Neural progenitor cell (in vitro differentiated cells): ENCODE measurements at places on chromosomes 7 and 10.
A peak's percentile ranks its signal among the peaks of the same experiment; 100 is the strongest.

- no peak for DNase-seq
Measured at GRCh38 chr7:155594163-155594732, 47.9 kb upstream of the CNPY1 start.

DNA sequence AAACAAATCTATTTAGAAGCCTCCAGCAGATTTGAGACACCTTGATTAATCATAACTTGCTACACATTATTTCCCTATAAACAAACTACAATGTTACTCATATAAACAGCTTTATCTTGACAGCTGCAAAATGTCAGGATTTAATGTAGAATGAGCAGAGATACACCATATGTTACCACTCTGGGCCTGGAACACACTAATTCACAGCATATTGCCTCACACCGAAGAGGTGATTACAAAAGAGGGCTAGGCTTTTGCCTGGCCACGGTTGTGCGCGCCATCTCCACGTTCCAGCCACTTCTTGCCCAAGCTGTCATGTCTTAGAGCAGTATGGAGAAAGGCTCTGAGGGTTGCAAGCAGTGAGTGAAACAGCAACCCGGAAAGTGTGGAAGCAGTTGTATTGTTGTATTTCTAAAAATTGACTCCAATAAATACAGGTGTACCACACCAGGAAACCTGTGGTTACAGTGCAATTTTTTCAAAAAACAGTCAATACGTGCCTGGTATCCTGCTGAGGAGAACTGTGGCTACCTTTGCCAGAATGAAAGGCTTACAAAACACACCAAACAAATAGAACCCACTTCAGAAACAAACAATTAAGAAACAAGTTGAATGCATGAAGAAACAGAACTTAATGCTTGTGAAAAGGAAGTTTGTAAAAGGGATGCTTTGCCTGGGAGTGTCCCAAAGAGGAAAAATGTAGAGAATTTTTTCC lies 498.1 kb downstream of the PLXNA4 start:
- no peak for DNase-seq

GRCh38 chr7:19375976-19376375 lies 230.8 kb upstream of the FERD3L start:
- DNase-seq = no peak

GRCh38 chr10:124621637-124622036 lies 122.5 kb downstream of the FAM53B start:
- DNase-seq = no peak

DNA sequence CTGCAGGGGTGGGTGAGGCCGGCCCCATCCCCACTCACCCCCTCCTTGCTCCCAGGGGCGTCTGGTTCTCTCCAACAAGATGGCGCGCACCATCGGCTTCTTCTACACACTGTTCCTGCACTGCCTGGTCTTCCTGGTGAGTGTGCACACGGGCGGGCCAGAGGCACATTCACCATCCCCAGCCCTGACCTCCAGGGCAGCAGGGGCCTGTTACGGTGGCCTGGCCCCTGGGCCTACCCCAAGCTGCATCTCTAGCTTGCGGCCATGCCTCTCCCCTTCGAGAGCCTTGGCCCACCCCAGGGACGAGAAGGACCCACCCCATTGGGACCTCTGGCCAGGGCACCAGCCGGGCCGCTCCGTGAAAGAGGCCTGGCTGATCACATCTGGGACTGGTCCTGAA lies 4.9 kb upstream of the SH2B2 start:
- no peak for DNase-seq

- DNase-seq = no peak
Measured at GRCh38 chr7:155470686-155471638, 13.0 kb downstream of the EN2 start.

- DNase-seq = no peak
Measured at GRCh38 chr7:127995881-127996215, 35.4 kb downstream of the LRRC4 start.

GRCh38 chr10:4693967-4694366 lies 132.0 kb upstream of the AKR1E2 start:
- DNase-seq = no peak

DNA sequence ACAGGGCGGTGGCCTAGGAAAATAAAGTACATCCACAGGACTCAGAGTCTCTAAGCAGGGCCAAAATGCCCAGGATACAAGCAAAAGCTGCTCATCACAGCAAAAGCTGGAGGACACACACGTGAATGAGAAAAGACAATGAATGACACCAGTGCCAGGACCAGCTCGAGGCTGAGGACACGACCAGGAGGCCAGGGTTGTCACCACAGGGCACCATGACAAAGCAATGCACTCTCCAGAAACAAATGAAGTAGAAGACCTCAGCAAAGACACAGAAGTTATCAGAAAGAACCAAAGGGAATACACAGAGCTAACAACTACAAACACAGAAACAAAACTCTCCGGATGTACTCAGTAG lies 92.1 kb downstream of the FOXL3 start:
- DNase-seq = no peak

GRCh38 chr10:12819071-12819470 lies 182.4 kb downstream of the CCDC3 start:
- DNase-seq = peak; percentile 37

- no peak for DNase-seq
Measured at GRCh38 chr10:3904419-3904960, 119.5 kb upstream of the KLF6 start.

DNA sequence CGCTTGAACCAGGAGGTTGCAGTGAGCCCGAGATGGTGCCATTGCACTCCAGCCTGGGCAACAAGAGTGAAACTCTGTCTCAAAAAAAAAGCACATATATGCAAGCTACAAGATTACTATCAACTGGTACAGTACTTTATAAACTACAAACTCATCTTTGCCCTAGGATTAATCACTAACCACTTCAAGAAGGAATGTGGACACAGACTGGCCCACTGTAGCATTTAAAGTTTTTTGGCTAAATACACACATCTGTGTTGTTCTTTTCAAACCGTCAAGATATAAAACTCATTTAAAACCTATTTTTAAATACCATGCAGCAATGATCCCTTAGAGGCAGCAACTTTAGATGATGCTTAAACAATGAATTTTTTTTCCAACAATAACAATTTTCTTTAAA lies 205.4 kb downstream of the IMMP2L start:
- DNase-seq = no peak

GRCh38 chr7:152760854-152761748 lies 1.5 kb downstream of the ACTR3B start:
- DNase-seq = no peak

DNA sequence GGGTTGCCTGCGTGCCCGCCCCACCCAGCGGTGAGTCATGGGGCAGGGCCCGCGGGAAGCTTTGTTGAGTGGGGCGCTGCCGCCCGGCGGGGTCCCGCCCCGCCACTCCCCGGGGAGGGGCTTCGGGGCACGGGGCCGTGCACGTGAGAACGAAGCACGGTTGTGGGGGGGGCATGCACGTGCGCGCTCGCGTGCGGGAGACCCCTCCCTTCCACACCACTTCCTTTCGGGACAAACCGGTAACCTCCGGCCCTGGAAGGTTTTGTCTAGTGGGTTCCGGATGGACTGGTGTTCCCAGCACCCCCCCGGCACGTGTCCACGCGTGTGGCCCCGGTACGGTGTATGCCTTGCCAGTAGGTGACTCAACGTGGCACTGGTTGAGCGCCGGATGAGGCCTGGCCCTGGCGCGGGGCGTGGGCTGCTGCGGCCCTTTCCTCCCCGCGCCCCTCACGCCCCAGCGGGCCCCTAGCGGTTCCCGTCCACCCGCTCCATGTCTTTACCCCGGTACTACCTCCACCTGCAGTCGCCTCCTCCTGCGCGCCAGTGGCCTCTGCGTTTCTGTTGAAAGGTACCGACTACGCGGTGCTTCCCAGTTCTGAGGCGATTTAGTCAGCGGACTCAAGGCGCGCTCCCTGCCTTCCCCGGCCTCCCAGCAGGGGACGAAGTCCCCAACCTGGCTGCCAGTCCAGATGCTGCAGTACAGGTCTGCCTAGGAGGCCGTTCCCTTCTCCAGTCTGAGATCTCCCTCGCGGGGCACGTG lies 3.1 kb downstream of the ADIRF start:
- peak; percentile 66 for DNase-seq

- no peak for DNase-seq
Measured at GRCh38 chr10:129063877-129064276, 403.2 kb upstream of the MGMT start.

DNA sequence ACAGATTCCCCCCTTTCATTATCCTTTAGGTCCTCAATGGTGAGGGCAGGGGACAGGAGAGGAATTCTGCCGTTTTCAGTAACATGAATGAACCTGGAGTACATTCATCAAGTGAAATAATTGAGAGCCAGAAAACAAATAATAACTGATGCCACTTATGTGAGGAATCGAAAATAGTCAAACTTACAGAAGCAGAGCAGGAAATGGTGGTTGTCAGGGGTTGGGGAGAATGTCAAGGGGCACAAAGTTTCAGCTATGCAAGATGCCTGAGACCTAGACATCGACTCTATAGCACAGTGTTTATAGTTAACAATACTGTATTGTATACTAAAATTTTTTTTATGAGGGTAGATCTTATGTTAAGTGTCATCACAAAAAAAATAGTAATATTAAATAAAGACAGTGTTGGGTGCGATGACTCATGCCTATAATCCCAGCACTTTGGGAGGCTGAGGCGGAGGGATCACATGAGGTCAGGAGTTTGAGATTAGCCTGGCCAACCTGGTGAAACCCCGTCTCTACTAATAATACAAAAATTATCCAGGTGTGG lies 1219.8 kb downstream of the GATA3 start:
- DNase-seq = no peak

DNA sequence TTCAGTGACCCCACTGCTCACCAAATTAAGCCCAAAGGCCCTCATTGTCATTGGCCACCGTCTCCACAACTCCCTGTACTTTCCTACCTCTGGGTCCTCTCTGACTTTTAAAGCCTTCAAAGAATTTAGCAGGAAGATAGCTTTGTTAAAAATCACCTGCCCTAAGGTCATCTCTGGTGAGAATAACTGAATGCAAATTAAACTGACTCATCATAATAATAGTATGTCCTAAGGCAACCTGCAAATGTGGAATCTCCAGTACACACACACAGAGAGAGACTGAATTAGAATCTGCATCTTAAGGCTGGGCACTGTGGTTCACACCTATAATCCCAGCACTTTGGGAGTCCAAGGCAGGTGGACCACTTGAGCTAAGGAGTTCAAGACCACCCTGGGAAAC lies 24.1 kb downstream of the OAT start:
- no peak for DNase-seq

- DNase-seq = no peak
Measured at GRCh38 chr10:6721964-6722615, 142.0 kb upstream of the PRKCQ start.

- DNase-seq = no peak
Measured at GRCh38 chr10:113320987-113321386, 231.9 kb upstream of the HABP2 start.

- no peak for DNase-seq
Measured at GRCh38 chr10:71756311-71757191, 16.8 kb downstream of the VSIR start.

DNA sequence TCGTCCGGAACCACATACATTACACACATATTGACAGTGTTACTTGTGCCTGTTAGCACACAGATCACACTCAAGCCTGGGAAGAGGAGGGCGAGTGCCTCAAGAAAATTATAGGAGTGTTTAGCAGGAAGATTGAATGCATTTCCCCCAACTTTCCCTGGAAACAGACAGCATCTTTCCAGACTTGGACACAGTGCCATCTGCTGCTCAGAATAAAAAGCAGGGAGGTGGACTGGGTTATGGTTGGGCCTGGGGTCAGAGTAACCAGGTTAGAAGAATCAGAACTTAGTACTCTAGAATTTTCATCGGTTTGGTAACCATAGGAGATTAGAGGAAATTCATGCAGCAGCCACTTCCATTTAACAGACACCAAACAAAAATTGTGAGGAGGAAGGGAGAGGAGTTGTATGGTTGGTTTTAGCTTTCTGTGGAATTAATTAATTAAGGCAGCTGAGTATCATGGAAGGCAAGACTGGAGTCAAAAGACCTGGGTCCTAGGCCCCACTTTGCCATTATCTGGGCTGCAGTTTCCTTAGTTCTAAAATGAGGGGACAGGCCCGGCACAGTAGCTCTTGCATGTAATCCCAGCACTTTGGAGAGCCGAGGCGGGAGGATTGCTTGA lies 43.4 kb upstream of the OPTN start:
- peak; percentile 50 for DNase-seq

DNA sequence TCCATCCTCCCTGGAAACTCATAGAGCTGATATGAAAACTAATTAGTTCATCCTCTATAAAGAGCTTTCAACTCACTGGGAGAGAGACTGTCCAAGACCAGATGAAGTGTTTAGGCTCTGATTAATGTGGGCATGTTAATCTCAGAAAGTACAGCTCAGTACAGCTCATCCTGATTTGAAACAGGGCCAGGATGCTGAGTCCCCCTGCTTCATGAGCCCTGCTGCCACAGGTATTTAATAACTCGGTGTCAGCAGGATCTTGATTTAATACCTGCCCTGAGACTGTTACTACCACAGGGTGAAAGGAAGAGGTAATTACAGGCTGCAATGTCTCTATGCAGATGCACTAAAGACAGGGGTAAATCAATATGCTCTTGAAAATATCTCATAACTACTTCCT lies 10.8 kb downstream of the LMOD2 start:
- DNase-seq = no peak

GRCh38 chr7:130921391-130922180 lies 187.6 kb upstream of the KLF14 start:
- peak; percentile 90 for DNase-seq

DNA sequence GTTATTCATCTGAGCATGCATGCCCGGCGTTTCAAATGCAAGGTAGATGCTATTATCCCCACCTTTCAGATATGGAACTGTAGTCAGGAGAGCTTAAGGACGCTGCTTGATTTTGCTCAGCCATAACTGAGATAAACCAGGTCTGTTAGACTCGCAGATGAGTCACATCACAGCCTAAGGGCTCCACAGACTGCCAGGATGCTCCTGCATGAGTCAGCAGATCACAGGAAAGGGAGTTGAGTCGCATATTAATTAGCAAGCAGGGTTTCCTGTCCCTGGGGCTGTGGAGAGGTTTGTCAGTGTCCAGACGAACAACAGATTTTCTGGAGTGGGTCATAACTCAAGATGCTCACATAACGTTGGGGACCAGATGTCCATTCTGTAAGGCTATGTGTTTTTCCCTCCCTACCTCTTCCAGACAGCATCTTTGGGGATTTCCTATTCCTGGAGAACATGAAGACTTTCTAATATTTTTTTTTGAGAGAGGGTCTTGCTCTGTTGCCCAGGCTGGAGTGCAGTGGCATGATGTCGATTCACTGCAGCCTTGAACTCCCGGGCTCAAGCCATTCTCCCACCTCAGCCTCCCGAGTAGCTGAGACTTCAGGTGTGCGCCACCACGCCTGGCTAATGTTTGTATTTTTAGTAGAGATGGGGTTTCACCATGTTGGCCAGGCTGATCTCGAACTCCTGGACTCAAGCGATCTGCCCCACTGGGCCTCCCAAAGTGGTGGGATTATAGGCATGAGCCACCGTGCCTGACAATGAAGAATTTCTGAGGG lies 36.7 kb downstream of the PFKFB3 start:
- DNase-seq = no peak
